ENCODE measurements at places on chromosomes 13 and 19.
A peak's percentile ranks its signal among the peaks of the same experiment; 100 is the strongest.

DNA sequence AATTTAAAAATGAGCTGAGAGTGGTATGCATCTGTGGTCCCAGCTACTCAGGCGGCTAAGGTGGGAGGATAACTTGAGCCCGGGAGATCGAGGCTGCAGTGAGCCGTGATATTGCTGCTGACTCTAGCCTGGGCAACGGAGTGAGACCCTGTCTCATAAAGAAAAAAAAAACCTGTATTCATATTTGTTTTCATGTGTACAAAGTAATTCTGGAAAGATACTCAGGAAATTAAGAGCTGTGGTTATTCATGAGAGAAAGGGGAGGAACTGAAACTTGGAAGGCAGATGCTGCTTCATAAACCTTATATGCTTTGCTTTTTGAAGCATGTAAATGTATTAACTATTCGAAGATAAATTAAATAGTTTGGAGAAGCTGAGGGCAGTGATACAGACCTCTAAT lies 8.8 kb upstream of the RLN3 start:
- peaks cover 5% of the 10 kb centered on the region for H3K4me1 ChIP-seq
- no peaks in the 10 kb centered on the region for H3K36me3 ChIP-seq
- DNase-seq: no peak
- no peak overlapping the region for H3K27ac ChIP-seq
- no peak overlapping the region for H3K4me3 ChIP-seq

DNA sequence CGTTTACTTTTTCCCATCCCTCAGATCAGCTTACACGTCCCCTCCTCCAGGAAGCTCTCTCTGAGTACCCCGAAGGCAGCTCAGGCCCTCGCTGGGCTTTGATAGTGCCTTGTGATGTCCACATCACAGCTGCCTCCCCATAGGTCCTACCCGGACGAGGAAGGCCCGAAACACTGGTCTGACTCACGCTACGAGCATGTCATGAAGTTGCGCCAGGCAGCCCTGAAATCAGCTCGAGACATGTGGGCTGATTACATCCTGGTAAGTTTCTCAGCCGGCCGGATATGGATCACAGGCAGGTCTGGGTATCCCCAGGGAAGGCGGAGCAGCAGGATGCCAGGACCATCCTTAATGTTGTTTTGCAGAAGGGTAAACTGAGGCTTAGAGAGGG lies 4.8 kb downstream of the COLGALT1 start:
- peaks cover 29% of the 10 kb centered on the region for H3K36me3 ChIP-seq
- peaks cover 2% of the 10 kb centered on the region for H3K27me3 ChIP-seq
- DNase-seq: no peak
- H3K27ac ChIP-seq: no peak overlapping the region
- peak overlapping the region; percentile 81 for H3K4me3 ChIP-seq

DNA sequence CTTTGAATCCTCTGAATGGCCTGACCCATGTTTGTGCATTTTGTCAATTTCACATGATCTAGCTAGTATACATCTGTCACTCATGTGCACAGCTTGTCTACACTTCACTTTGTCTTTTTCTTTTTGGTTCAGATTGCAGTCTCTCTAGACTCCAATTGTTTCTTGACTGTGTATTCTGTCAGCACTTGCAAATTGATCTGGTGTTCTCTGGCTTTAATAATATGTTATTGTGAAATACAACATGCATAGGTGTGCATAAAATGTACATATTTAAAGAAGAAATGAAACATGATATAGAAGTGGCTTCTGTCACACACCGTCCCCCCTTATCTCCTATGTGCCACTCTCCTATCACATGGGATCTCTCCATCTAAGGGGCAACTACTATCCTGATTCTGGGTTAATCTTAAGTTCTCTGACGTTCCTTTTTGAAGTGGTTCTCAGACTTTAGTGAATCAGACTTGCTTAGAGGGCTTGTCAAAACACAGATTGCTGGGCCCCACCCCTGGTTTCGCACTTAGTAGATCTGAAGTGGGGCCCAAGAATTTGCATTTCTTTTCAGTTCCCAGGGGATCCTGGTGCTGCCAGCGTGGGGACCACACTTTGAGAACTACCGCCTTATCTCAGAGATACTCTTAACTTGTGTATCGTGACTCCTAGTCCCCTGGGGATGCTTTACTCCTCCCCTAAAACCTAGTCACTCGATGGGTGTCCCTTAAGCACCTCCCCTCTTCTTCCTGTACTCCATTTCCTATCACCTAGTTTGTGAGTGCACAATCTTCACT lies 5.8 kb downstream of the KRTDAP start:
- no peaks in the 10 kb centered on the region for H3K27me3 ChIP-seq
- H3K36me3 ChIP-seq: no peaks in the 10 kb centered on the region
- H3K4me3 ChIP-seq: no peak overlapping the region
- no peak for DNase-seq
- no peak overlapping the region for H3K27ac ChIP-seq

GRCh38 chr13:20997301-20998161 lies 63.9 kb downstream of the LATS2 start:
- no peak for DNase-seq
- H3K4me1 ChIP-seq: peaks cover 4% of the 10 kb centered on the region
- peaks cover 5% of the 10 kb centered on the region for H3K36me3 ChIP-seq

DNA sequence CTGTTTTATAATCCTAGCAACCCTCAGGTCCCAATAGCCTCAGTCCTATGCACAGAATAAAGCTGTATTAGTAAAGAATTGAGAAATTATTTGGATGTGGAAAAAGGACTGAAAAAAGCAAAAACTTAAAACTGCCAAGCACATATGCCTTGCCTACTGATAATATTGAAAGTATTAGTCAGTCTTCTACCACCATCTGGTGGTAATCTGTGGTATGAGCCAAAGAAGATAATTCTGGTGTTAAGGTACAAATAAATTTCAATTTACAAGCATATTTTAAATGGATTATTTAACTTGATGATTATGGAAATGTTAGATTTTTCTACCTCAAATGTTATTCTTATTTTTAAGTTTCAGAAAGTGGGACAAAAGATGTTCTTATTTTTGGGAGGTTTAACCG lies 460.3 kb upstream of the KLHL1 start:
- DNase-seq: peak; percentile 39
- H3K4me3 ChIP-seq: no peak overlapping the region
- H3K36me3 ChIP-seq: no peaks in the 10 kb centered on the region
- no peaks in the 10 kb centered on the region for H3K27me3 ChIP-seq
- H3K4me1 ChIP-seq: no peaks in the 10 kb centered on the region

All from endothelial cell (in vitro differentiated cells).